NCI-H2107 (cell line): ENCODE measurements at places on chromosomes 12 and 14.

GRCh38 chr12:103768467-103769123 is 72.4 kb downstream of the NT5DC3 start:
- DNase-seq = peak; percentile 23

- no peak for DNase-seq
Observed at GRCh38 chr12:65408441-65408840, 130.0 kb downstream of the MSRB3 start.

DNA sequence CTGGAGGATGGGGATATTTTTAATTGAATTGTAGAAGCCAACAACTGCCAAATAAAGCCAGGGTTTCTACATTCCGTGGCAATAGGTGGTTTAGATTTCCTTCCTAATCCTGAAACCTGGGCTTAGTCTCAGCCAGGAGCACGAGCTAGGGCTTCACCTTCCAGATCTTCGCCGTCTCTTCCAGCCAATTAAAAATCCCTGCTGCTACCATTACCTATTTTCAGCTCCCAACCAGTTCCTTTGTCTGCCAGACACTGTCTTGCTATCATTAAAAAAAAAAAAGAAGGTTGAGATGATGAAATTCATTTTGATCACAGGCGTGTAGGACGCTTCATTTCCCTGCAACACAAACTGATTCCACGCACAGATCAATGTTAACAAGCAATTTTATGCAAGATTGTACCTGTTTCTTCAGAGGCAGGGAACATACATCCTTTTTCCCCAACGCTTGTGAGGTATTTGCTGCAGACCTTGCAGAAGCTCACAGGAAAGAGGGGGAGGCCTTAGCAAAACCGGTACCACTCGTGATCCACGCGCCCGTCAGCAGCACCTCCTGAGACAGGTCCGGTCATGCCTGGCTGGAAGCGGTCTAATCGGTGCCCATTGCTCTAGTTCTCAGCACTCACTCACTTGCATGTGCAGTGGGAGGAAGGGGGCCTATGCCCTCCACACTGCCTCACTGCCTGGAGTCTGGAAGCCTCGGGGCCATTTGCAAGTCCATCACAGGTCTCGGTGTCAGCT is 65.1 kb downstream of the SLC6A12 start:
- DNase-seq = no peak

GRCh38 chr14:60777856-60778578 is 43.5 kb downstream of the MNAT1 start:
- no peak for DNase-seq

DNA sequence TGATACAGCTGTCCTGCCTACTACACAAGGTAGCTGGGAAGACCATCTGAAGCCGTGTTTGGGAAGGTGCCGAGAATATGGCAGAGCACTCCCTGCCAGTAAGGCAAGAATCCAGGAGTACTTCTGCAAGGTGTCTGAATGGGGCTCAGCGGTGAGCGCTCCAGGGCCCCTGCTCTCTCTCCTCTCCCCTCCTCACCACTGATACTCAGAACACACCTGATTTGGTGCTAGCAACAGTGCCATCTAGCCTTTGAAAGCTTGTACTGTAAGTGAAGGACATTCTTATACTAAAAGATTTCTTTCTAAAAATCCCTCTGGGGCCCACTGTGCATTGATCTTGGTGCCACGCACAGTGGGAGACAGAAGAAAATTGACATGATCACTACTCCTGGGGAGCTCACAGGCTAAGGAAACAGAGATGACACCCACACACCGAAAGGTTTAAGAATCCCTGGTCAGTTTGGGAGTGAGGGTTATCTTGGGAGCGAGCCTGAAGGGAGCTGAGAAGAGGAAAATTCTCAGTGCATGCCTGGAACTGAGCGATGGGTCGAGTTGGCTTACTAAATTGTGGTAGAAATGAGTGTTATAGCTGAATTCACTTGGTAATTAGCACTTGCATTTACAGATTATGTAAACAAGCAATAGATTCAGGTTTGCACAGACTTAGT is 216.9 kb downstream of the NTF3 start:
- peak; percentile 57 for DNase-seq

DNA sequence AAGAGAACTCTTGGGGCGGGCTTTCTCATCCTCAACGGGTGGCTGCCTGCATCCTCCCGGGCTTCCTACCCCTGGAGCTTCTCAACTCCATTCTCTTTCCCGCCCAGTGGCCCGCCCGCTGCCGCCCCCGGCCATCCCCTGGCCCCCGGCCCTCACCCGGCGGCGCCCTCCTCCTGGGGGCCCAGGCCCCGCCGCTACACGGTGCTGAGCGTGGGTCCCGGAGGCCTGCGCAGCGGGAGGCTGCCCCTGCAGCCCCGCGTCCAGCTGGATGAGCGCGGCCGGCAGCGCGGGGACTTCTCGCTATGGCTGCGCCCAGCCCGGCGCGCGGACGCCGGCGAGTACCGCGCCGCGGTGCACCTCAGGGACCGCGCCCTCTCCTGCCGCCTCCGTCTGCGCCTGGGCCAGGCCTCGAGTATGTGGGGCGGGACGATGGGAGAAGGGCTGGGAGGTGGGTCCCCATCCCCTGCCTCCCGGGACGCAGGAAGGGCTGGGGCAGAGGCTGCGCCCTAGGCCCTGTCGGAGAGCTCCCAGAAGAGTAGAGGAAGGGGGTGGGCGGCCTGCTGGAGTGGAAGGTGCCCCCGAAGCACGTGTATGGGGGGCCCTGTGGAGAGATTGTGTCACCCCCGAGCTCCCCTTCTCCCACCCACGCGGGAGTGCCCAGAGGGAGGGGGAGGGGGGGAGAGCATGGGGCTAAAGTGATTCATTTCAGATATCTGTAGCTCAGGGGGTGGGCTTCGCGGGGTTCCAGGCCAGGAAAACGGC is 1.5 kb downstream of the LAG3 start:
- no peak for DNase-seq

GRCh38 chr14:58492044-58492443 is 64.5 kb downstream of the KIAA0586 start:
- DNase-seq = no peak

DNA sequence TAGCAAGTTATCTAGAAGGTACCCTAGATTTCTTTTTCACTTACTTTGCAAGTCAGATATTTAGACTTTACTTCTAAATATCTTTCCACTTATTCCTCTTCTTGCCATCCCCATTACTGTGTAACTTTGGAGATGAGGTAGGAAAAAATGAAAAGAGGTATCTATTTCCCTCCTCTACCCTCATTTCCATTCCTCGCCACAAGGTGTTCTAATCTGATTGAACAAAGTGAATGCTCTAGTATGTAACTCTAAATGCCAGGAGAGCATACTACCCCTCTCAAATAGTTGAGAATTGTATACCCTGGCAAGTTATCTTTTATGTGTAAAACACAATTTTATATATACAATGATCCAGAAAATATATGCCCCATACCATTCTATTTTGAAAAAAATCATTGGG is 1.7 kb upstream of the LDHB start:
- no peak for DNase-seq

DNA sequence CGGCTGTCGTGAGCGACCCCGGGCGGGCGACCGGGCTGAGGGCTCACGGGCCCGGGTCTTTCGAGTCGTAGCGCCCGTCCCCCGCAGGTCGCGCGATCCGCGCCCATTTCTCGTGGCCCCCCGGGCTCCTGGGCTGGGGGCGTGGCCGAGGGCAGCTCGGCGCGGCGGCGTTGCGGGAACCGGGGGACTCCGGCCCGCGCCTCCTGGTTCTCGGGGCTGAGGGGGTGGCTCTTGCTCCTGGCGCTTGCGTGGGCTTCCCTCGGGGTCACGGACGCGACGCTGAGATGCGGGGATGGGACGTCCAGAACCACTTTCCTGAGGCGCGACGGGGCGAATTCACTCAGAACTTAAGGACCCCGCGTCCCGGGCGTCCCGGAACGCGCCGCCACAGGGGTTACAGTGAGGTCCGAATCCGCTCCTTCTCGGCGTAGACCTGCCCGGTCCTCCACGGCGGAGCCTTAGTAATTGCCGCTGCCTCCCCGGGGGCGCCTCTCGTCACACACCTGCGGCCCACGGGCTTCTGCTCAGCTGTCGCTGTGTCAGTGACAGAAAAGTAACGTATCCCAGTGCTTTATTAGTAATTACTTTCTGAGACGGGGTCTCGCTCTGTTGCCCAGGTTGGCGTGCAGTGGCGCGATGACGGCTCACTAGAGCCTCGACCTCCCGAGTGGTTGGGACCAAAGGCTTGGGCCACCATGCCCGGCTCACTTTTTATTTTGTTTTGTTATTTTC is 606 bp downstream of the EP400 start:
- DNase-seq = peak; percentile 13

GRCh38 chr12:63196168-63196567 is 45.2 kb upstream of the AVPR1A start:
- no peak for DNase-seq

- no peak for DNase-seq
Observed at GRCh38 chr12:108299980-108300696, 39.0 kb downstream of the CMKLR1 start.

DNA sequence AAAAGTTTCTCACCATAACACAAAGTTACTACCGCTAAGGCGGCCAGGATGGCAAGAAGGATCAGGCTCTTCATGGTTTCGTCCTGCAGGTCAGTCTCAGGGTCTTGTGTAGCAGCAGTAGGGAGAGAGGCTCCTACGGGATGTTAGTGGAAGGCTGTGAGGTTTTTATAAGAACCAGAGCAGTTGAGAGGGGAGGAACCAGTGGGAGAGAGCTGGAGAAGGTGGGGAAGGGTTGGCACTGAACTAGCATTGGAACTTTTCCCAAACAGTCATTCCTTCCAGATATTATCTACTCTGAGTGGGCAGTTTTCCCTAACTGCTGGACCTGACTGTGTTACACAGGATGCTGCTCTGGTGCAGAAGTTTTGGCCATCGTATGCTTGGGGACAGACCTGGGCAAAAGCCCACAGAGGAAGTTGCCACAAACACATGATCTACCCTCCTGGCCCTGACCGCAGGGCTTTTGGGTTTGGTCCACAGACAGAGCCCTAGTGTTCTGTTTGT is at the start of gene MGP:
Gene MGP (minus strand): TSS at position 137 of the 504 bp plus-strand sequence. CDS start 63 bp downstream, at position 74.
- no peak for DNase-seq

GRCh38 chr12:103664626-103665025 is 77.6 kb downstream of the STAB2 start:
- DNase-seq = no peak

- DNase-seq = peak; percentile 4
Observed at GRCh38 chr12:85468356-85469157, 188.5 kb downstream of the ALX1 start.

DNA sequence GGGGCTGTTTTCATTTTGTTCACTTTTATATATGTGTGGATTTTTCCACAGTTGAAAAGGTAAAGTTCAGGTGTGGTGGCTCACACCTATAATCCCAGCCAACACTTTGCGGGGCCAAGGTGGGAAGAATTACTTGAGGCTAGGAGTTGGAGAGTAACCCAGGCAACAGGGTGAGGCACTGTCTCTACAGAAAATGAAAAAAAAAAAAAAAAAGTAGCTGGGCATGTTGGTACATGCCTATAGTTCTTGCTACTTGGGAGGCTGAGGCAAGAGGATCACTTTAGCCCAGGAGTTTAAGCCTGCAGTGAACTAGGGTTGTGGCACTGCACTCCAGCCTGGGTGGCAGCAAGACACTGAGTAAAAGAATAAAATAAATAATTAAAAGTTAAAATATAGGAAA is 326.5 kb downstream of the NAV3 start:
- no peak for DNase-seq

DNA sequence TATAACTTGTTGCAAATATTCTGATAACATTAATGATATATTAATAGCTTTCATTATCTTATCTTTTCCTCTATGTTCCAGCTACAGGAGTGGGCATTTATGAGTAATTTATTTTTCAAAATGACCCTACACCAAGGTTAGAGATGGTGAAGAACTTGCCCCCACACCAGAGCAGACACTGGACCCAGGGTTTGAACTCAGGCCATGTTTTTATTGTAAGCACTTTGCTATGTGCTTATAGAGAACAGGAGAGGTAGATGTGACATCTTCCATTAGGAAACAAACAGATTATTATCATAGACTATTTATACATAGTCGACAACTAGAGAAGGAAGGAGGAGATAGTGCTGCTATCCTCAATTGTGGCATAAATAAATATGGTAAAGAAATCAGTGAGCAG is 265.2 kb downstream of the EGLN3 start:
- no peak for DNase-seq

DNA sequence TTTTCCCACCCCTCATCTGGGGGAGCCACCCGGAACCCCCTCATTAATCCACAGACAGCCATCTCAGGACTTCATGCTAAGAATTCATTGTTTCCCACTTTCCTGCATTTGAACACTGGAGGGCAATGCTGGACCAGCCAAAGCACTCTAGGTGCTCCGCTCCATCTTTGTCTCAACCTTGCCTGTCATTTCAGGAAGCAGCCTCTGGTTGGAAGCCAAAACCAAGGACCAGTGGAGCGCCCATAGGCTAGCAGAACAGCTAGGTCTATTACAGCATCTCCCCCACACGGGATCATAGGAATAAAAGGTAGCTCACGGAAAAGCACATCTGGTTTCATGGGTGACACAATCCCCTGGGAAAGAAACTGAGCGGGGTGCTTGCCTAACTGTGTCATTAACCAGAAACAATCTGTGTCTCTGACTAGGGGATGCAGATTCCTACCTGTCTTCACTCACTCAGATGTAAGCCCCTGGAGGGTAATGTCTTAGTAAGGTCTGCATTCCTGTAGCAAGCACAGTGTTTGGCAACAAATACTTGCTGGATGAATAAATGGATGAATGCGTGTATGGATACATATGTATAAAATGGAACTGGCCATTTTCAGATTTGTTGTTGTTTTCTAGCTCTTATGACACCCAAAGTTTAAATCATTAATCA is 197.0 kb downstream of the DAD1 start:
- no peak for DNase-seq

DNA sequence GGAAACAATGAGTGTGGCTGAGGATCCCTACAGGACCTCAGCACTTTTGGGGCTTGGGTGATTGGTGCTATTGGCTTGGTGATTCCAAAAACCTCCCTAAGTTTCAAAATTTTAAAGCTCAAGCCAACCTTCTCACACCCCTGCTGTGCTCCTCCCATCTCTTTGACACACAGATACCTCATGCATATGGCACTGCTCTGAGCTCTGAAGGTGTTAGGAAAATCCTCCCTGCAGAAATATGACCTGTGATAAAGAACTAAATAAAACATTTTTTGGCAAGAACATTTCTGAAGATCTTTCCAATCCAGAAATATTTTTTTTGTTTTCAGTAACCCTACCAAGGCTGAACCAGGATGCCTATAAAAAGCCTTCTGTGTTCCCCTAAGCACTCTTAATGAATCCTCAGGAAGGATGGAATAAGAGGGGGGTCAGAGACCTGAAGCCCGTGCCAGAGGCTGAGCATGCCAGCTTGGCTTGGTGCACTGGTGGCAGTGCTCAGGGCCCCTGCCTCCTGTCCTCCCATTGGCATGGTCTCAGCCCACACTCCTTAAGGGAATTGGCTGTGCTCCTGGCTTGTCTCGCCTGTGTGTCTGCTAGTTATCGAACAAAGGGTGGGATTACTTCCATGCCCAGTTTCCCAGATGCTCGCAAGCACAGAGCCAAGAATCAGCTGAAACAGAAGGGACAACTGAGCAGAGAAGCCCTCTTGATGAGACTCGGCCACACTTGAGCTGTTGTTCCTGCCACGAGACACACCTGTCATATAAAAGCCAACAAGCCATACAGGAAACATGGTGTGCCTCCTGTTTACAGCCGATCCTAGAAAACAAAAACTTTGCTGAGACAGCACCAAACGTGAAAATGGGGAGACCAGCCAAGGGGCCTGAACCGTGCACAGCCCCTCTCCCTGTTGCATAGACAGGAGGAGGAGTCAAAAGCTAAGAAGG is 132.7 kb upstream of the EEA1 start:
- no peak for DNase-seq
